ENCODE measurements at places on chromosomes 4 and X. TPM values are rescaled to one million over a fixed set of nuclear protein-coding genes. Genes with fewer than 3 reads are reported as not detected.
A peak's percentile ranks its signal among the peaks of the same experiment; 100 is the strongest.

DNA sequence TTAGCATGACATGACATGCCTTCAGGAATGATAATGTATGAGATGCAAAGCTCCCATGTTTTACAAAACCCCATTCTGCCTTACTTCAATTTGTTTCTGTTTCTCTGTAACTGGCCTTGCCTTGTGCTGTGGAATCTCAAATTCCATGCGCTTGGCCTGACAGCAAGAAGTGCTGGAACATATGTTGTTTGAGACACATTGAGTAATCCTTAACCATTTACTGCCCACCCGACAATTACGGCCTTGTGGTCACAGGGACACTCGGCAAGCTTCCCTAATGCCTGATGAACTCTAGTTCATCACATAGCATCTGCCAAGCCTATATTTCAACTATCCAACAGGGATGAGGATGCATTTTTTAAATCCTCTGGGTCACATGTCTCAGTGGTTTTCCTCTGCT, 226.4 kb upstream of the CASK start:
- peak overlapping the region; percentile 55 for H3K27ac ChIP-seq
- H3K4me3 ChIP-seq, result peak overlapping the region; percentile 34
- H3K36me3 ChIP-seq, result no peaks in the 10 kb centered on the region
- H3K27me3 ChIP-seq, result no peaks in the 10 kb centered on the region

DNA sequence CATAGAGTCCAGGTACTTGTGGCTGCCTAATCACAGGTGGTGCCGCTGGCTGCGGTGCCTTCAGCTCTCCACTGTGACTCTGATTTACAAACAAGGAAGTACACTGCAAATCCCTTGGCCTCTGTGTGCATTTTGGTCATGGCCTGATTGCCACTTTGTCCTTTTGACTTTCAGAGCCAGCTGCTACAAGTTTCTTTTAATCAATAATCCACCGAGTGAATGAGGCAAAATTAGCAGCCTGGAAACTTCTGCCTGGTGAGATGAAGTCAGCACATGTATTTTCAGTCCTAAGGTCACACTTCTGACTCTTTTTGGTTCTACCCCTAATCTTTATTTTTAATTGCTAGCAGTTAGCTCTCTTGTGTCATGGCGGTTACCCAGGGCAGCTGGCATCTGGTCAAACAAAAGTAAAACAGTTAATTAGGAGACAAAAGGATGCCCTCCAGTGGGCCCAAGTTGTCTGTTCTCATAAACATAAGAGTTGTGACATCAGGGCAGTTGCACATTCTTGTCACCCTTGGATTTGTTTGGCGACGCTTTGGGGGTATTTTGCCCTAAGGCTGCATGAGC, 62.3 kb upstream of the LNX1 start:
- H3K36me3 ChIP-seq, result no peaks in the 10 kb centered on the region
- H3K4me1 ChIP-seq, result peaks cover 3% of the 10 kb centered on the region
- no peak for DNase-seq
- H3K27me3 ChIP-seq, result no peaks in the 10 kb centered on the region
- no peak overlapping the region for H3K4me3 ChIP-seq

DNA sequence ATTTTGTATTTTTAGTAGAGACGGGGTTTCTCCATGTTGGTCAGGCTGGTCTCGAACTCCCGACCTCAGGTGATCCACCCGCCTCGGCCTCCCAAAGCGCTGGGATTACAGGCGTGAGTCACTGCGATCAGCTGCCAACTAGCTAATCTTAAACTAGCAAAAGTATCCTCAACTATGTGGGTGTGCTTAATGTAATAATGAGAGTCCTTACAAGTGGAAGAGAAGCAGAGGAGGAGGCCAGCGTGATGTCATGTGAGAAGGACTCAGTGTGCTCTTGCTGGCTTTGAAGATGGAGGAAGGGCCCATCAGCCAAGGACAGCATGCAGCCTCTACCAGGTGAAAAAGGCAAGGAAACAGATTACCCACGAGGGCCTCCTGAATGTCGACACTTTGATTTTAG, 19.6 kb downstream of the SCD5 start:
- H3K27ac ChIP-seq, result no peak overlapping the region
- no peak overlapping the region for H3K4me3 ChIP-seq
- peaks cover 7% of the 10 kb centered on the region for H3K4me1 ChIP-seq
- no peak for DNase-seq
- peaks cover 4% of the 10 kb centered on the region for H3K36me3 ChIP-seq
- peaks cover 2% of the 10 kb centered on the region for H3K27me3 ChIP-seq

Gene AFM
- not detected for total RNA-seq

- no peaks in the 10 kb centered on the region for H3K27me3 ChIP-seq
- no peak overlapping the region for H3K4me3 ChIP-seq
- H3K4me1 ChIP-seq, result no peaks in the 10 kb centered on the region
- no peaks in the 10 kb centered on the region for H3K36me3 ChIP-seq
- no peak overlapping the region for H3K27ac ChIP-seq
Measured at GRCh38 chr4:169800541-169800940, 42.8 kb upstream of the HPF1 start.

DNA sequence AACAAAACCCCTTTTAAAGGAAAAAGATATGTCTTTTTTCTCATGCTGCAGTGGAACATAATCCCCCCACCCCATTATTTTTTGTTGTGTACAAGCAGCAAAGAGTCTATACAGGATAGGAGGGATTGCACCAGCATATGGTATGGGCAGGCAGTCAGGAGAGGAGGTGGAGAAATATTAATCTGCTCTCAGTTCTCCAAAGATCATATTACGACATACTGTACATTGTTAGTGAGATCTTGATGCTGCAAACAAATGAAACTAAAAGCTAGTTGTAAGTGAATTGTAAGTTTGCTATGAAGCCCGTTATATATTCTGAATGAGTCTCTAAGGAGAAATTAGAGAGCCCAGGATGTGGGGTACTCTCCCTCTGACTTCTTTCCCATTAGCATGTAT, 75.3 kb downstream of the RAPGEF2 start:
- no peak overlapping the region for H3K27ac ChIP-seq
- peaks cover 24% of the 10 kb centered on the region for H3K4me1 ChIP-seq
- no peak for DNase-seq

Gene ODAPH
- not detected for total RNA-seq

- peaks cover 6% of the 10 kb centered on the region for H3K27me3 ChIP-seq
- no peaks in the 10 kb centered on the region for H3K36me3 ChIP-seq
- H3K4me3 ChIP-seq, result no peak overlapping the region
- DNase-seq, result peak; percentile 58
- H3K27ac ChIP-seq, result no peak overlapping the region
- peaks cover 2% of the 10 kb centered on the region for H3K4me1 ChIP-seq
Measured at GRCh38 chr4:156968479-156968984, 3.1 kb downstream of the PDGFC start.

Gene RAB41
- total RNA-seq, result not detected

- peaks cover 28% of the 10 kb centered on the region for H3K36me3 ChIP-seq
- peak overlapping the region; percentile 22 for H3K27ac ChIP-seq
- DNase-seq, result no peak
- H3K4me3 ChIP-seq, result peak overlapping the region; percentile 85
- H3K27me3 ChIP-seq, result peaks cover 5% of the 10 kb centered on the region
- no peaks in the 10 kb centered on the region for H3K4me1 ChIP-seq
Measured at GRCh38 chr4:25233194-25233593, 639 bp upstream of the PI4K2B start.

Gene ALPK1
- 0.86 TPM for total RNA-seq

- no peak overlapping the region for H3K27ac ChIP-seq
- DNase-seq, result no peak
Measured at GRCh38 chr4:125703443-125703842, 388.7 kb downstream of the FAT4 start.
